ENCODE measurements at places on chromosomes 1 and 21.
A peak's percentile ranks its signal among the peaks of the same experiment; 100 is the strongest.

GRCh38 chr1:42738678-42739226 is 1.3 kb downstream of the CLDN19 start:
- DNase-seq = no peak

DNA sequence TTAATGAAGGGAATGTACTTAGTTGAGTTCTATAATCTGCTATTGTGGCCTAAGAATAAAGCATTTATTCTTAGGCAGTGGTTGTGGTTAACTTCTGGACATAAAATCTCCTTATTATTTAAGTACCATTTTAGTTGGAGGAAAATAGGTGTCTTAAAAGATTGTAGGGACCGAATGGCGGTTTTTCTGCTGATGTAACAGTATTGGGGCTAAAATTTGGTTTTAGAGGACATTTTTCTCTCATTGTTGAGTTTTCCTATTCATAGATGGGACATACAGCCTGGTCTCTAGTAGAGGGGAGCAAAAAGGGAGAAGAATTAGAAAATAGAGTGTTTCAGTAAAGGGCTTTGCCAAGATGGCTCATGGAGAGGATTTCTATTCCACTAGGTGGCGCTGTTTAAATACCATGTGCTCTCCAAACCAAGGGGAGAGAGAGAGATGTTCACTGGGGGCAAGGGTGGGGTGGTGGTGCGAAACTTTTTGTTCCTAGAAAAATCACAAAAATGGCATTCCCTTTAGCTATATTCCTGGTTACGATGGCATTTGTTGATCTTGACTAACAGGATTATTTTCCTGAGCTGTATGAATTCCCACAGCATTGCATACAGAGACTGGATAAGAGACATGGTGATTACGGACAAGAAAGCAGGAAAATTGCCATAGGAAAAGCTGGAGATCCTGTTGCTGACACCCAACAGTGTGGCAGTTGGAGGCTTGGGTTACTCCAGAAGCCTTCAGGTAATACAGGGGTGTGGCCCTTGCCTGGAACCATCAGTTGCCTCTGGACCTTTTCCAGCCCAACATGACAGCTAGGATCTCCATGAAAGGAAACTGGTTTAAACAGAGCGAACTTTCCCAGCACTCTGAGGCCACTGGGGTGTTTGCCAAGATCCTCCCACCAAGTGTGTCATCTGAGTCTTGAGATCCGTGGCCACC is 18.2 kb upstream of the FCGR2A start:
- DNase-seq = no peak

- DNase-seq = no peak
Measured at GRCh38 chr1:58811303-58811702, 27.5 kb upstream of the JUN start.

DNA sequence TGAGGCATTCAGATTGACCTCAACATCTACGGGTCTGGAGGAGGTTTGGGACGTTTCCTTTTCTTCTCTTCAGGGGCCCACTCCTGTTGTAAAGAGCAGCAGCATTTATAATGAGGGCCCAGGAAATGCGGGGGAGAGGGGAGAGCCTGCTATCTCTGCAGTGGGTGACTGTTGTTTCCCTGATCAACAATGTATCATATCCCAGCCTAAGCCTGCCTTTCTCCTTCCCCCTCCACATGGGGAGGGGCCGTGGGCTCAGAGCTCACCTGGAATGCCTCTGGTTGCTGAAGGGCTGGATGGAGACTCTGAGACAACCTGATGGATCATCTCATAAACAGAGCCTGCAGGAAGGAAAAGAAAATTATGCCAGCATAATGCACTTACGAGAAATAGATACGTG is 36.0 kb upstream of the HAO2 start:
- no peak for DNase-seq

DNA sequence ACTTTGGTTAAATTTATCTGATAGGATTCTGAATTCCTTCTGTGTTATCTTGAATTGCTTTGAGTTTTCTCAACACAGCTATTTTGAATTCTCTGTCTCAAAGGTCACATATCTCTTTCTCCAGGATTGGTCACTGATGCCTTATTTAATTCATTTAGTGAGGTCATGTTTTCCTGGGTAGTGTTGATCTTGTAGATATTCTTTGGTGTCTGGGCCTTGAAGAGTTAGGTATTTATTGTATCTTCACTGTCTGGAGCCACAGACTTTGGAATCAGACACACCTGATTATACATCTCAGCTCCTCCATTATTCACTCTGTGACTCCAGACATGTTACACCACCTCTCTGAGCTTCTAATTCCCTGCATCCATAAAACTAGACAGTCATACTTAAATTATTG is 34.2 kb upstream of the ETS2 start:
- DNase-seq = no peak

DNA sequence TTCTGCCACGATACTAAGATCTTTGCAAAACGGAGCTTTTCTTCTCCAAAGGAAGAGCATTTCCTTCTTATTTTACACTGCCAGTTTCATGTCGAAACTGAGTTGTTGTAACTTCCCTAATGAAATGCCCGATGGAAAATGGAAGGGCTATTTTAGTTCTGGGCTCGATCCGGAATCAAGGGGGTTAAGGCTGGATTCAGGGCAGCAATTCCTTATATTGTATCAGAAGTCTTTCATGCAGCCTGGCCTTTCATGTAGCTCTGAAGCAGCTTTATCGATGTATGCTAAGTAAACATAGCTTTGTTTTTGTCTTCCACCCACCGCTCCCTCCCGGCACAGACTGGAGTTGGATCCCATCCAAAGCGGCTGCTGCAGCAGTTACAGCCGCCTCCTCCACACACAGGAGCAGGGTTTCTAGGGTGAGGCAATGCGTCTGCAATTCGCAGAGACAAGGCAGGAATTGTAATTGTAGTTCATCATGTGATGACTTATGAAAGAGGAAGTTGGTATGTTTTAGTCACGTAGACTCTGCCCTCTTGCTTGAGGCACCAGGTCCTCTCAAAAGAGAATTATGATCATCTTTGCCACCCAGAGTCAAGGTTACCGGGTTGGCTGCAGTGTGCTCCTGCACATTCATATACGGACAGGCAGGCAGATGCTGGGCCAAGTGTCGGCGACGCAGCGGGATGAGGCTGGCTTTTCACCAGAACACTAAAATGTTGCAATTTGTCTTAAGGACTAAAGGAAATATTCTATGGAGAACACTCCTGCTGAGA is 2.6 kb upstream of the IRF2BP2 start:
- DNase-seq = peak; percentile 91

DNA sequence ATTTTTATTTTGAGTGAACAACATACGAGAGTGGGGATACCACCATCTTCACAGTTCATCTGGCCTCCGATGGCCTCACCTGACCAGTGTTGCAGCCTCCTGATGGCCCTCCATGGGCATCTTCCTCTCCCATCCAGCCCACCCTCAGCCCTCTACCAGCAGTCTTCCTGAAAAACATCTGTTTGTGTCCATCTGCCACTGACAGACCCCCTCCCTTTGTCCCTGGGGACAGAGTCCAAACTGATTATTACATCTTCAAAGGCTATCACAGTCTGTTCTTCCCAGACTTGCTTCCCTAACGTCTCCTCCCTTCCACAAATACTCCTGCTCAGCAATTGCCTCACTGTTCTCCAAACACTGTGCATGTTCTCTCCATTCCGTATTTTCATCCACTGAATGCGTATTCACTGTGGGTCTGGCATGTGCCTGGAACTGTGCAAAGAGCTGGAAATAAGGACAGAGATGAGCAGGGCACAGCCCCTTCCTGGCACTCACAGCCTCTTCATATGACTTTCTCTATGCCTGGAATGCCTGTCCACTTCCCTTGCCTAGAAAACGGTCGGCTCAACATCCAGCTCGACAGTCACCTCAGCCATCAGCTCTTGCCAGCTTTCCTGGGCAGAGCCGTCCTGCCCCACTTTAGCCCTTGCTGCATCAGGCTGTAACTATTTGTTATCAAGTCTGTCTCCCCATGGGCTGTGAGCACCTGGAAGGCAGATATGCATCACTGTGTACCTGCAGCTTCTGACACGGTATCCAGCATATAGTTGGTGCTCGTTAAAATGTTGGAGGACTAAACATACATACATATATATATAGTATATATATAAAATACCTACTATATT is 8.3 kb upstream of the ATF3 start:
- DNase-seq = no peak

GRCh38 chr1:62286786-62287224 is 32.4 kb downstream of the KANK4 start:
- no peak for DNase-seq

DNA sequence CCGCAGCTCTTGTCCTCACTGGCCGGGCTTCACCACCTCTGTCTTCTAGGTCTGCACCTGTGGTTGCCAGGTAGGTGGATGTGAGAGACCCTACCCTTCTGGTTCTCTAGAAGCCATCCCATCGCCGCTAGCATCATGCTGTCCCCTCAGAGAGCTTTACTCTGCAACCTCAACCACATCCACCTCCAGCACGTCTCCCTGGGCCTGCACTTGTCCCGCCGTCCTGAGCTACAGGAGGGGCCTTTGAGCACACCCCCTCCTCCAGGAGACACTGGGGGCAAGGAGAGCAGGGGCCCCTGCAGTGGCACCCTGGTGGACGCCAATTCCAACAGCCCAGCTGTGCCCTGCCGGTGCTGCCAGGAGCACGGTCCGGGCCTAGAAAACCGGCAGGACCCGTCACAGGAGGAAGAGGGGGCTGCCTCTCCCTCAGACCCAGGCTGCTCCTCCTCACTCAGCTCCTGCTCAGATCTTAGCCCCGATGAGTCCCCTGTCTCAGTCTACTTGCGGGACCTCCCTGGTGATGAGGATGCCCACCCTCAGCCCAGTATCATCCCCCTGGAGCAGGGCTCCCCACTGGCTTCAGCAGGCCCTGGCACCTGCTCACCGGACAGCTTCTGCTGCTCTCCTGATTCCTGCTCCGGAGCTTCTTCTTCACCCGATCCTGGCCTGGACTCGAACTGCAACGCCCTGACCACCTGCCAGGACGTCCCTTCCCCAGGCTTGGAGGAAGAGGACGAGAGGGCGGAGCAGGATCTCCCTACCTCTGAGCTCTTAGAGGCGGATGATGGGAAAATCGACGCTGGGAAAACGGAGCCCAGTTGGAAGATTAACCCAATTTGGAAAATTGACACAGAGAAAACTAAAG is 1.2 kb downstream of the RUSC1 start:
- no peak for DNase-seq

DNA sequence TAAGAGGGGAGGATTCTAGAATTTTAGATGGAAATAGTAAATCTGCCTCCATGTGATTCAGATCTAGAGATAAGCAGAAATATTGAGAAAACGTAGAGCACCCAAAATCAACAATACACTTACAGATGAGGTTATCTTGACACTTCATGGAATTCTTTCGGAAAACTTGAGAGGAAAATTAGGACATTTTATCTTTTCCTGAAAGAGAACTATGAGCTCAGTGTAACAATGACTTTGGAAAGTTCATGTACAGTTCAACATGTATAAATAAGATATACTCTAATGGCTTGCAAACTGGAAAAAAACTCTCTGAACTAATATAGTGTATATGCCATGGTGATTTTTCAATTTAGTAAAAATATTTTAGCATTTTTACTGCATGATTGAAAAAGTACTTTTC is 338.1 kb upstream of the NEGR1 start:
- no peak for DNase-seq

DNA sequence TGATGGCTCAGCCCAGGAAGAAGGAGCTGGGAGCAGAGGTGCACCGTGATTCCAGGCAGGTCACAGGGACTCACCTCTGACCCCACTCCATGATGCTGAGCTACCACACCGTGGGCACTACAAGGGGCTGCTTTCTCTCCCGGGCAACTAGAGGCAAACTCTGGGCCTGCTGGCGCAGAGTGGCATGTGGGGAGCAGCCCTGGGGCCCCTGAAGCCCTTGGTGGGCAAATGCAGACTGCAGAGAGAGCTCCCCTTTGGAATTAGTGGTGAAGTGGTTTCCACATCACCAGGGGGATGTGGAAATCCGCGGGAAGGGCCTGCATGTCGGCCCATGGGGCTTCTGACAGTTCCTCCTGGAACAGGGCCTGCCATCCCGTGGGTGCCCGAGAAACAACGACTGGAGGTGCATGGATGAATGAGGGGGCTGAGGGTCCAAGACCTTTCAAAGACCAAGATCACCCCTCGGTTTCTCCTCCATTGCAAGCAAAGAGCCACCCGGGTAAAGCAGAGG is 11.8 kb upstream of the MMEL1 start:
- DNase-seq = no peak

DNA sequence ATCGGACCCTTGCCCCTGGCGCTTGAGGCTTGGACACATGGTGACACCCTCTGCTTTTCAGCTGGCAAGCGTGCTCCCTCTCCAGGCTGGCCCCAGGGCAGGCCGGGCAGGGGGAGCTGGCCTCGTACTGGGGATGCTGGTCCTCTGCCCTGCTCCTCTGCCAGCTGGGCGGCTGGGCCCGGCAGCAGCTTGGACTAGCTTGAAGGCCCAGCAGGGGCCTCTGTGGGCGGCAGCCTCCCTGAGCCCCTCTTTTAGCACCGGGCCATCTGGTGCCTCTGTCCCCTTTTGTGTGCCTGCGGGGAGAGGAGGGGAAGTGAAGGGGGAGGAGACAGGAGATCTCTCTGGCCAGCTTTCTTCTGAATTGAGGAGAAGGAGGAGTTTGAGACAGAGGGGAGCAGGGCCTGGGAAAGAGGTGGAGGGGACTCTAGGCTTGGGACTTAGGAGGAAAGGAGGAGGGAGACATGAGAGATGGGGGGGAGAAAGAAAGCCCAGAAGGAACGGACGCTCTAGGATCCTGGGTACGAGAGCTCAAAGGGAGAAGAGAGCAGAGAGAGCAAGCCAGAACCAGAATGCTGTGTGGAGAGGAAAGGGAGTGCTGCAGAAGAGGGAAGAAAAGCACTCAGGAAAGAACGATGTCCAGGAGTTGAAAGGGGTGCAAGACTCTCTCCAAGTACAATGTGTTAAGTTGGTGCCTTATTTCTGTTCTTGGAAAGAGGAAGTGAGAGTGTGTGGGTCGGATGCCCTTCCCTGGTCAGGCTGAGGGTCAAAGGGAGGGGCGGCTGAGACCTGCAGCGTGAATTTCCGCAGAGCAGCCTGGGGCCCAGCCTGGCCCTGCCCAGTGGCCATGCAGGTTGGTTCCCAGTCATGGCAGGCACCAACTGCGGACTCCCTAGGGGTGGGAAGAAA is 40.3 kb downstream of the IER5 start:
- DNase-seq = no peak

- no peak for DNase-seq
Measured at GRCh38 chr1:235160383-235160956, 580 bp downstream of the RBM34 start.

DNA sequence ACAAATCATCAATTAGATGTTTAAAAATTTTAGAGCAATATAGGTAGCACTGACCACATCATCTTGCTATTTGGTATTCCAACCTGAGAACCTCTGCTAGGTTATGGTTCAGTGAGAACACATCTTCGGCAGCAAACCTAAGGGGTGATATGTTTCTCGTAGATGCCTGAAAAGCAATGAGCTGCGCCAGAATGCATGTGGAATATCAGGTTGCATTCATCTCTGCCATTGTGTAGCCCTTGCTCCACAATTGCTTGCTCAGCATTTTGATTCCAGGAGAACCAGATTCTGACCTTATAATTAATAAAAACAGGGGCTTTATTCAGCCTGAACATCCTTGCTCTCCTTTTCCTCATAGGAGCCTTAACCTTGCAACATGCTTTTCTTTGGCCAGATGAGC is 408.1 kb downstream of the USH2A start:
- no peak for DNase-seq

All from right forelimb (tissue), 1 donor.